Pancreas (tissue), 10 donors: ENCODE measurements at places on chromosomes 5 and 9.

- no peak for DNase-seq
- no peaks in the 10 kb centered on the region for H3K4me1 ChIP-seq
- no peaks in the 10 kb centered on the region for H3K27me3 ChIP-seq
- H3K4me3 ChIP-seq, result no peak overlapping the region
- no peaks in the 10 kb centered on the region for H3K36me3 ChIP-seq
These were observed 10.4 kb upstream of the F2R start for GRCh38 chr5:76705574-76705973.

DNA sequence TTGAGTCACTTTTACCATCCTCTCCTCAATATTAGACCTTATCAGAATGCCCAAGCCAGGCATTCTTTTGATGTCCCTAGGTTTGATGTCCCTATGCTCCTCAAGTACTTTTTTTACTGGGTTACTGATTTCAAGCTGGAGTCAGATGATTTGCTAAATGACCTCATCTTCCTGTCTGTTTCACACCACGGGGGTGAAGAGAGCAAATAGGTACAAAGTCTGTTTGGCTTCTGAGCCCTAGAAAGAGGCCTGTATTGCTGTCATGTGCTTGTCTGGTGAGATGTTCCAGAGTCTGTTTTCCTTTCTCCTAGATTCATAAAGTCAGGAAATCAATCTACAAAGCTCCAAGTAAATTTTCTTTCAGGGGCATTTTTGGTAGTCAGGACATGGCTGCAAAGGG is 12.7 kb upstream of the DAB2 start:
- no peaks in the 10 kb centered on the region for H3K27me3 ChIP-seq
- no peak overlapping the region for H3K4me3 ChIP-seq
- H3K4me1 ChIP-seq, result no peaks in the 10 kb centered on the region
- no peak overlapping the region for H3K27ac ChIP-seq
- no peaks in the 10 kb centered on the region for H3K36me3 ChIP-seq
- no peak for DNase-seq

DNA sequence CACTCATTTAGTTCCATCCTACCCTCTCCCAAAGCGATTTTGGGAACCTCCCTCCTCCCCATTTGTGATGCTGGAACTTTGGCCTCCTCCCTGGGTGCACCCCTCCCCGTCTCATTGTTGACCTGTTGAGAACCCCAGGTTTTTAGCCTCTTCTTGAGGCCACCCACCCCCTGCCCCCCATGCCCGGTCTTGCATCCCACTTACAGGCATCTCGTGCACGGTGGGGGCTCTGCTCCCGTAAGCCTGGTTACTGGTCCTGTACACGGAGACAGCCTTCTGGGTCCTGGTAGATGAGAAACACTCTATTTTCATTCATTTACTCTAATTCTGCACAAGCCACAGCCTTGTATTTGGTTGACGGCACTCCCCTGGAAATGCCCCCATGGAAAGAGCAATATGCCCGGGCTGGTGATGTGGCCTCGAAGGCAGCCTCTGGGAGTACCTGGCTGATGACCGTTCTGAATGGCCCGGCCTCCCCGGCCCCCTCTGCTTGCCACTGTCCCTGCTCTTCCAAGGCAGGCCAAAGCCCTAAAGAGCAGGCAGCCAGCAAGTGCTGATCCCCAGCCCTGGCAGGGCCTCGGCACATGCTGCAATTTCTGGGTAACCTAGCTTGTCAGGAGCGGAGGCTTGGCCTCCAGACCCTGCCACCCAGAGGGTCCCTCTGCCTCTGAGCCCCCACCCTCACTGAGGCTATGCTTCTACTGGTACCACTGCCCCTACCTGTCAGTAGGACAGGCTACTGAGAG is 1.9 kb upstream of the MRPS2 start:
- H3K27ac ChIP-seq, result no peak overlapping the region
- no peaks in the 10 kb centered on the region for H3K36me3 ChIP-seq
- H3K27me3 ChIP-seq, result no peaks in the 10 kb centered on the region
- no peak overlapping the region for H3K4me3 ChIP-seq
- no peaks in the 10 kb centered on the region for H3K4me1 ChIP-seq

DNA sequence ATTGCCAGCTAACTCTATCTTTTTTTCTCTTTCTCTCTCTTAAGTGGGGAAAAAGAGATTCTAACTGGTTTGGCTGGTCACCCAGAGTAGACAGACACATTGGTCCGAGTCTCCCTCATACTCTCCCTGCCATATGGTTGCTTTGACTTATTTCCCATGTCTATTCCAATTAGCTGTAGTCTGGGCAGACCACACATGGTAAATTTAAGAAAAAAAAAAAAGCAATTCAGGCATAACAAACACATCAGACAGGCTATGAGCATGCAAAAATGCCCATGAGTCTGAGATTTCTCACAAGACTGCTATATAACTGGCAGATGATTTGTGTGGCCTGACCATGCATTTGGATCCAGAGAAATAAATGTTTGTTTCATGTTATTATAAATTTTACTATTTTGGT is 110.2 kb upstream of the FGF10 start:
- no peaks in the 10 kb centered on the region for H3K36me3 ChIP-seq
- no peak overlapping the region for H3K27ac ChIP-seq
- no peak for DNase-seq

DNA sequence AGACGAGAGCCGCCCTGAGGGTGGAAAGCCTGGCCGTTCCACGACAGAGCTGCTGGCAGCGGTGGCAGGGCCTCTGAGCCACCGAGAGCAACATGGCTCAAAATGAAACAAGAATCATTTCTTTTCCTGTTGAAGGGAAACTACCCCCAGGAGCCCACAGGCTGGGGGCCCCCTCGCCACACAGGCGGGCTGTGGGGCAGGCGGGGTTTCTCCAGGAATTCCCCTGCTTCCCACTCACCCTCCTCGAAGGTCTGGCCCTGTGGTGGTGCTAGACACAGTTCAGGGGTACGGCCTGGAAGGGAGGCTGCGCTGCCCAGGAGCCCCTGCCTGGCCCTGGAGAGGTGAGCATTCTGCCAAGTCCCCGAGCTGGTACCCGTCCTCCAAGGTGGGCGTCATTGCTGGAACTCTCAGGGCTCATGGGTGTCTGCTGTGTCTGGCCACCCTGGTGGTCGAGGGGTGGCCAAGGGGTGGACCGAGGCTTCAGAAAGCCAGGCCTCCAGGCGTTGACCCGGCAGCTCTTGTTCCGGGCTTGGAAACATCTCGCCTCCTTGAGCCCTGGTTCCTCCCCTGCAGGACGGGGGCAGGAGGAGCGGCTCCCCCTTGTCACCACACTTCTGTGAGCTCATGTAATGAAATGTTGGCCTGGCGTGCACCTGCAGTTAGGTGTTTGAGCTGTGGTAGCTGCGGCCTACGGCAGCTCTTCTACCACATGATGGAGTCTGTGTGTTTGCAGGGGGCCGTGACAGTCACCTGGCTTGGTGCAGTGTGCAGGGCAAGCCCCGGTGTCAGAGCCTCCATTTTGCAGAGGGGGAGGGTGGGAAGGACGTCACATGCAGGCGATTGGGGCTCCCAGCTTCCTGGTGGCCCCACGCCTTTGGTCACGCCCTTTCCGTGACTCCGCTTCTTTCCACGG is 65.3 kb downstream of the RXRA start:
- DNase-seq, result no peak
- no peak overlapping the region for H3K27ac ChIP-seq
- H3K27me3 ChIP-seq, result no peaks in the 10 kb centered on the region
- no peaks in the 10 kb centered on the region for H3K36me3 ChIP-seq
- H3K4me3 ChIP-seq, result no peak overlapping the region
